KBM-7 (cell line): ENCODE measurements at places on chromosomes 6 and 20.

DNA sequence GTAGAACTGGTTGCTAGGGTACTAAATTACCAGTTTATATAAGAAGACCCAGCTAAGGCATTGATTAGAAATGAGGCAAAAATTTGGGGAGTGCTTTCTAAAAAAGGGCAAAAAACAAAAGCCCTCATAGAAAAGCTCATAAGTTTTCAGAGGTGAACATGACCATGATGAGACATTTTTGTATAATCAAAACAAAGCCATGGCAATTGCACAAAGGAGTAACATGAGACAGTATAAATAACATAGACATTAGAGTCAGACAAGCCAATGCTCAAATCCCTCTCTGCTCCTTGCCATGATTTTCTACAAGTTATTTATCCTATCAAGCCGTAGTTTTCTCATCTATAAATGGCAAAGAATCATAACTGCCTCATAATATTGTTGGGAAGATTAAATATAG is 112.2 kb upstream of the ADTRP start:
- DNase-seq = no peak

DNA sequence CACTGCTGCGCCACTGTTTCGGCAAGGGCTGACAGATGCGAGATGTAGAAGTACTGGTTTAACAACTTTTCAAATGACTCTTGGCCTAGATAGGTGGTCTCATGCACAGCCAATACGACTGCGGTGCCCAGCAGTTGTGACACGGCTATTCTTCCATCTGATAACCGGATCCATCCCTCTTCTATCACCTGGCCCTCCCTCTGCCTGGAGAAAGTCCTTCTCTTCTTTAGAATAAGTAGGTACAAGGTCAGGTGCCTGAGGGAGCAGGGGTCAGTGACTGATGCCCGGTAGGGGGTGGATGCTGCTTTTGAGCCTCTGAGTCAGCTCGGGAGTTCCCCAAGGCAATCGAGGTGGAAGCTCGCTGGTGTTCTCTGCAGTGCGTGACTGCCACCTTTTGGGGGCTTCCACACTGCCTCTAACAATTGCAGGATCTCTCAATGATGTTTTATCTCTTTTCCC is 166.8 kb upstream of the GRIK2 start:
- DNase-seq = peak; percentile 26

DNA sequence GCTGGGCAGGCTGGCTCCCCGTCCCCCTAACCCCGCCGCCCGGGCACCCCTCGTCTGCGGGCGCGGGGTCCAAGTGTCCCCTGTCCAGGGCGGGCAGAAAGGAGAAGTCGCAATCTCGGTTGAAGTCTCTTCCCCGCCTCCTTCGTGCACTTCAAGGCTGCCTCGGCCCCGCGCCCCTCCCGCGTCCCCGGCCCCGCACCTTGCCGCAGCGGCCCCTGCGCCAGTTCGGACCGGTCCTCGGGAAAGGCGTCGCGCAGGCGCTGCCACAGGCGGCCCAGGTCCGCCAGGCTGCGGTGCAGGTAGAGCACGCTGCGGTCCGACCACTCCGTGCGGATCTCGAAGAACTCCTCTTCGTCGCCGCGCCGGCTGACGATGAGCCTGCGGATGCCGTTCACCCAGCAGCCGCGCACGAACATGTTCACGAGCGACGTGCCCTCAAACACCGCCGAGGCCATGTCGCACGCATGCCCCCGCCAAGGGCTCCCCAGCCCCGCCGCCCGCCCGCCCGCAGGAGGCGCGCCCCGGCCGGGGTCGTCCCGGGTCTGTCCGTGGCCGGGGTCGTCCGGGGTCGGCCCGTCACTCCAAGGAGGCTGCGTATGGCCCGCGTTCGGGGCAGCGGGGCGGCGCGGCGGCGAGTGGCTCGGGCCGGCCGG is at the start of gene PXDC1:
TSS of gene PXDC1 (minus strand) at position 637 of the 653 bp plus-strand sequence. CDS start at position 455, 182 bp downstream.
- DNase-seq = peak; percentile 18

- DNase-seq = no peak
Observed at GRCh38 chr6:154138793-154139192, 99.8 kb downstream of the OPRM1 start.

DNA sequence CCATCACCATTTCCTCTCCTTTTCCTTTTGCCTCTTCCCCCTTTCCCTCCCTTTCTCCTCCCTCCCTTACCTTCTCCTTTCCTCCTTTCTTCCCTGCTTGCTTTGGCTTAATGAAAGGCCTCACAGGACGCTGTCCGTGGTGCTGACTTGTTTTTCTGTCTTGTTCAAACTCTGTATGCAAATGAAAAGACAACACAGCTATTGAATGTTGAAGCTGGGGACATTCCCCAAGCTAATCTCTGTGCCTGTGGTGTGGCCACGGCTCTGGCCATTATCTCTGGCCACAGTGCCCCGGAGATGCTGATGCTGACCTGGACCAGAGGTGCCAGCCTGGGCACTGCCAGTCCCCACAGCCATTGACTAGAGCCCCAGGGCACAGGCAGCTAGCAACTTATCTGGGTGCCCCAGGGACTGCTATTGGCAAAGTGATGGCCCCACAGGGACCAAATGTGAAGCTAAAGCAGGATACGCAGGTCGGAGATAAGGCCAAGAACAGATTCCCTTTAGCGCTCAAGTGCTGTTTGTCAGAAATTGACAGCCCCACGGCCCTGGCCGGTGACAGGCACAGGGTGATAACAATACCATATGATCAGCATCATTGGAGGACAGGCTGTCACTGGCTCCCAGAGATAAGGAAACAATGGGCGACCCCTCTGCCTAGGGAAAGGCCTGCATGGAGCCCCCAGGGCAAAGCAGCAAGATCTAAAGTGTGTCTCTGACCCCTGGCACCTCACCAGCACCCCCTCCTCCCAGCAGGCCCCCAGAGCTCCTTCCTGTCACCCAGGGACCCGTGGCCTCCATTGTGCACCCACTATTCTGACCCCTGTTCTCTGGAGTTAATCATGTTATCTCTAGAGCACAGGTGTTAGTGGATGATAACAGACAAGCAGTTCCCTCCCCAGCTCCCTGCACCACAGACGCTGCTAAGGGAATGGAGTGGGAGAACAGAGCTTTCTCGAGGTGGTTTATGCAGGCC is 31.6 kb upstream of the SLC32A1 start:
- peak; percentile 59 for DNase-seq

GRCh38 chr6:157187182-157188083 is 135.9 kb downstream of the TMEM242 start:
- DNase-seq = no peak

GRCh38 chr20:5118220-5119142 is 1.3 kb downstream of the PCNA start:
- no peak for DNase-seq

DNA sequence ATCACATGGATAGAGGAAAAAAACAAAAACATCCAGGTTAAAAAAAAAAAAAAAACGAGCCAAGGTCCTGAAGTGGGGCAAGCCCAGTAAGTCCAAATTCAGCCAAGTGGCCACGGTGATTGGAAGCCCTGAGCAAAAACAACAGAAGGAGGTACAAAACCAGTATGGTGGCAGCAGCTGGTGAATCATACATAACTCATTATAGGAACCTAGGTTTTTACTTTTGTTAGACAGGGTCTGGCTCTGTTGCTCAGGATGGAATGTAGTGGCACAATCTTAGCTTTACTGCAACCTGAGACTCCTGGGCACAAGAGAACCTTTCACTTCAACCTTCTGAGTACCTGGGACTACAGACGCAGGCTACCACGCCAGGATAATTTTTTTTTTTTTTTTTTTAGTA is 22.7 kb upstream of the MYB start:
- no peak for DNase-seq
